DMS 273 treated with DMSO at 0.1 percent for 48 hours (cell line): ENCODE measurements at places on chromosomes 1 and 21.

GRCh38 chr1:162385280-162385623 is 3.7 kb downstream of the C1orf226 start:
- no peak for DNase-seq

DNA sequence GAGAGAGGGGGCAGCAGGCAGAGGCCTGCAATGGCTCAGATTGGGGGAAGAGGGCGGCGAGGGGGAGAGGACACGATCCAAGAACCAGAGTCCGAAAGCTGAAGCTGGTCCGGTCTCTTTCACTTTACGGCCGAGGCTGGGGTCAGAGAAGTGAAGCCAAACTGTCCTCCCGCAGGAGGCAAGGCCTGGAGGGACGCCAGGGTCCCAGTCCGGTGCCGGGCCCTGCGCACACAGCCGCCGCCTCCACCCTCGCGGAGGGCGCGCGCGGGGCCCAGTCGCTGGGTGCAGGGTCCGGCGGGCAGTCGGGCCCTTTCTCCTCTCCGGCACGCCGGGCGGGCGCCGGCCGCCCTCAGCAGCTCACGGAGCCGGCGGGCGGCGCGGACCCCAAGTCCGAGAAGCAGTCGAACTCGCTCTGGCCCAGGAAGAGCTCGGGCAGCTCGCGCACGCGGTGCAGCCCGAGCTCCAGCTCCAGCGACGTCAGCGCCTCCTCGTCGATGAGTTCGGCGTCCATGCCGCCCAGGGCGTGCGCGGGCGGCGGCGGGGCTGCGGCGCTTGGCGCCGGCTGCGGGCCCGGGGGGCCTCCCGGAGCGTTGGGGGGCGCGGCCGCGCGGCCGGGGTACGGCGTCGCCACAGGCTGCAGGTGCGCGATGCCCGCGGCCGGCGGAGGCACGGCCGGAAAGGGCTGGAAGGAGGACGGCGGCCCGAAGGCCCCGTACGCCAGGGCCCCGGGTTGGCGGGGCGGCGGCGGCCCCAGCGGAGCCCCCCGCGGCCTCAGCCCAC is 749 bp downstream of the CITED4 start:
- no peak for DNase-seq

- DNase-seq, result no peak
These were observed 119.0 kb downstream of the MAST2 start for GRCh38 chr1:45922374-45922773.

DNA sequence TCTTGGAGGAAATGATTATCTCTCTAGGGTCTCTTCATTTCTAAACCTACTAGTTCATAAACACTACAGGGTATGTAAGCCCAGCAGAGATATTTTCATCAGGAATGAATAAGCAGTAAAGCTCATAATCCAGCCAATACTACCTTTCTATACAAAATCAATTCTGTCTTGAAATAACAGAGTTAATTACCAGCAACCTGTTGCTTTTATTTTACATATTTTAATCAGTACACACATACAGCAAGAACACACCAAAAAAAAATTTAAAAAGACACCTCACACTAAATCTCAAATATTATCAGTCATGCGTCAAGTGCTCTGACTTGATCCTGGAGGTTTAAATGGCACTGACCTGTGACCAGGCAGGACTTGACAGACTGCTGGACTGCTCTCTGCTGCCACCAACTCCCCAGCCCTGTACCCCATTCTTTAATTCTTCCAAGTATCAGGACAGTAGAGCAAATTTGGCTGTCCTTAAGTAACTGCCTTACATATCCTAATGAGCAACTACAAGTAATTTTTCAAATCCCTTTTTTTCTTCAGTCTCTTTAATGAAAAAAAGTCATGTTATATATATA is 98.5 kb downstream of the CDC42BPA start:
- no peak for DNase-seq

GRCh38 chr21:41321211-41321907 is 4.8 kb downstream of the FAM3B start:
- no peak for DNase-seq

GRCh38 chr1:3135744-3136455 is 66.9 kb downstream of the PRDM16 start:
- DNase-seq, result no peak
